ENCODE measurements at places on chromosomes 5 and 9. TPM values are rescaled to one million over a fixed set of nuclear protein-coding genes. Genes with fewer than 3 reads are reported as not detected.
A peak's percentile ranks its signal among the peaks of the same experiment; 100 is the strongest.

- no peaks in the 10 kb centered on the region for H3K36me3 ChIP-seq
- no peak overlapping the region for H3K27ac ChIP-seq
- no peaks in the 10 kb centered on the region for H3K27me3 ChIP-seq
- H3K4me3 ChIP-seq, result no peak overlapping the region
- no peak for DNase-seq
Observed at GRCh38 chr5:125603321-125603720, 819.9 kb upstream of the GRAMD2B start.

GRCh38 chr9:7977586-7977985 is 178.0 kb upstream of the DMAC1 start:
- no peak overlapping the region for H3K4me3 ChIP-seq
- DNase-seq, result no peak
- peaks cover 67% of the 10 kb centered on the region for H3K4me1 ChIP-seq
- no peaks in the 10 kb centered on the region for H3K36me3 ChIP-seq
- peak overlapping the region; percentile 14 for H3K27ac ChIP-seq
- no peaks in the 10 kb centered on the region for H3K27me3 ChIP-seq

The CMYA5 gene
- polyA plus RNA-seq, result not detected

The PPP2R2B gene
- polyA plus RNA-seq, result 0.15 TPM

The DOCK8 gene
- polyA plus RNA-seq, result 47.7 TPM

DNA sequence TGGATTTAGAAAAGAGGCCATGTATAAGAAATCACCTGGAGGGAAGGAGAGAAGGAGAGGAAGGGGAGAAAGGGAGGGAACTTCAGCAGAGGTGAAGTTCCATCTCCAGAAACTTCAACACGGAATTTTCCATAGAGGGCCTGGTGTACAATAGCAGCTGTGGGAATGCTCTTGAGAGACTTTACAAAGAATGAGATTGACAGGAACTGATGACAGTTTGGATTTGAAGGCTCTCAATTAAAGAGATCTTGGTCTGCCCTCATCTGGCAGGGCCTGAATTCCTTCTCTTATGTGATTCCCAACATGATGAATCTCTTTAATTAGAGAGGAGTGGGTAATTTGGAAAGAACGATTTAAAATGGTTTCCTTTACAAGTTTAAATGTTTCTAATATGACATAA is 143.5 kb downstream of the MLLT3 start:
- H3K27ac ChIP-seq, result no peak overlapping the region
- no peak for DNase-seq
- no peaks in the 10 kb centered on the region for H3K4me1 ChIP-seq
- H3K27me3 ChIP-seq, result no peaks in the 10 kb centered on the region
- no peaks in the 10 kb centered on the region for H3K36me3 ChIP-seq
- H3K4me3 ChIP-seq, result no peak overlapping the region

Measured in naive thymus-derived CD4-positive, alpha-beta T cell (primary cell).